ENCODE measurements at places on chromosomes 1 and 21.

- no peak for DNase-seq
These were observed 99.8 kb downstream of the KIF14 start for GRCh38 chr1:200520735-200521134.

DNA sequence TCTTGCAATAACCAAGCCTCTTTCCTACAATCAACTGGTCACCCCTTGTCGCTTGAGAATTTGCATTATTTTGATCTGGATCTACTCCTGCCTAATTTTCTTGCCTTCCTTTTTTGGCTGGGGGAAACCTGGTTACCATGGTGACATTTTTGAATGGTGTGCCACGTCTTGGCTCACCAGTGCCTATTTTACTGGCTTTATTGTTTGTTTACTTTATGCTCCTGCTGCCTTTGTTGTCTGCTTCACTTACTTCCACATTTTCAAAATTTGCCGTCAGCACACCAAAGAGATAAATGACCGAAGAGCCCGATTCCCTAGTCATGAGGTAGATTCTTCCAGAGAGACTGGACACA, 743 bp downstream of the GPR52 start:
- no peak for DNase-seq

GRCh38 chr1:246680190-246680589, 44.0 kb upstream of the SCCPDH start:
- DNase-seq = no peak

GRCh38 chr1:41103766-41104165, 82.2 kb upstream of the SLFNL1 start:
- no peak for DNase-seq

- no peak for DNase-seq
These were observed 91.9 kb upstream of the KCNK2 start for GRCh38 chr1:214990619-214991018.

DNA sequence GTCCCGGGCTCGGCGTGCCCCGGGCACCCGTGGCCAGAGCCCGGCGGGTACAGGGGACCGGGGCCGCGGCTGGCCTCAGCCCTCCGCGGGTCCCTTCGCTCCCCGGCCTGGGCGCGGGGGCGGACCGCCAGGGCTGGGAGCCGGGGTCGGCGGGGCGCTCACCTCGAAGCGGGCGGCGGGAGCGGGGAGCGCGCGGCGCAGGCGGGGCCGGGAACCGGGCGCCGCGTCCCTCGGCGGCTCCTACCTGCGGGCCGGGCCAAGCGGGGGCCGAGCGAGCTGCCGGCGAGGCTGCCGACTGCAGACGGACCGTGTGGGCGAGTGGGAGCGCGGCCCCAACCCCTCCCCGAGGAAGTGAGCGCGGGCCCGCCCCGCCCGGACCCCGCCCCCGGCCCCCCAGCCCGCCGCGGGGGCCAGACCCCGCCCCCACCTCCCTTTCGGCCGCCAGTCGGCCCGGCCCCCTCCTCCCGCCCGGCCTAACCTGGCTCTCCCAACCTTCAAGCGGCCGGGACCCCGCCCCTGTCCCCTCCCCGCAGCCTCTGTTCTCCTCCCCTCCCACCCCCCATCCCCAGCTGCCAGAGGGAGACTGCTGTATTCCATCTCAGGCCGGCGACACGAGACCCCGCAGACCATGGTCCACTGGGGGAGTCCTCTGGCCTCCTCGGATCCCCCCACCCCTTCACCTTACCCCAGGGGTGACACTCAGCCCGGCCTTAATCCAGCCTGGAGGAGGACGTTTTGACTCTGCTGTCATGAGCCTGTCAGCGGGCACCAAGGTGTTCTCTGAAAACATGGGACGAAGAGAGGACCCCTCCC, at the start of gene FHL3:
Gene FHL3 (minus strand): TSS at position 320 of the 813 bp plus-strand sequence. CDS start 6,102 bp downstream, outside the sequence.
- no peak for DNase-seq

GRCh38 chr1:63777286-63777685, 3.5 kb downstream of the ROR1 start:
- DNase-seq = no peak

DNA sequence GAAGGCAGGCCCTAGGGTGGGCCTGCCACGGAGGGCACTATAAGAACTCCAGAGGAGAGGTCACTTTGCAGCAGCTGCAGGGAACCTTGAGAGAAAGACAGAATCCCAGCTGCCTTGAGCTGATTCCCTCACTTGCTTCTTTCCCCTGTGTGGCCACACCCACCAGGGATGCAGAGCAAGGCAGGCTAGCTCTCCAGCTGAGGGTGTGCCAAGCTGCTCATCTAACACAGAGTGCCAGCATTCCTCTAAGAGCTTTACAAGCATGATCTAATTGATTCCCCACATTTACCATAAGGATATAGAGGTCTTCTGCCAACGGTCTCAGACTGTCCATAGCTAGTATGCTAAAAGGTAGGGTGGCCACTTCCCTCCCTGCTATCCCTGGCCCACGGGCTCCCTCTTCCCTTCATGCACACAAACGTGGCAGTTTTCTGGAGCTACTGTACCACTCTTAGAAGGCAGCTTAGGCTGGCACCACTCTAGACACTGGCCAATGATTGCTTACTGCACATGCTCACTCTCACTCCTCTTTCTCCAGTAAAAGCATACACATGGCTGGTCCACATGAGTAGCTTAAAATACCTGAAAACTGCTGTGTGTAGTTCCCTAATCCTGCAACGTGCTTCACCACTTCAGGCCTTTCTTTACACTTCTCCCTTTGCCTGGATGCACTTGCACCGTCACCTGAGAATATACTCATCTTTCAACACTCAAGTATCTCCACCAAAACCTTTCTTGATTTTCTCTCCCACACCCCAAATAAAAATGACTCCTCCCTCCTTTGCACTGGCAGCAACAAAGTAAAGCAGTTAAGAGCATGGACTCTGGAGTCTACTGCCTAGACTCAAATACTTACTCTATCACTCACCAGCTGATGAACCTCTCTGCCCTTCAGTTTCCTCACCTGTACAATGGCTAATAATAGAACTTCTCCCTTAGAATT, 57.7 kb downstream of the DMAP1 start:
- DNase-seq = no peak

GRCh38 chr1:84301004-84301784, at the start of gene SAMD13:
Gene SAMD13, plus strand, starts transcription at chr1:84301708. Its CDS starts 1,527 bp downstream, at chr1:84303235.
- no peak for DNase-seq

- DNase-seq = no peak
These were observed at the start of gene DHRS3 for GRCh38 chr1:12617901-12618660. Gene DHRS3, minus strand, starts transcription at chr1:12618210. Its CDS starts 862 bp downstream, at chr1:12617348.

Data from activated CD8-positive, alpha-beta memory T cell treated with anti-CD3 and anti-CD28 coated beads for 1 hour (primary cell).